ENCODE measurements at places on chromosomes 3 and 15.

- no peak for DNase-seq
Measured at GRCh38 chr3:141722648-141723047, 15.4 kb upstream of the RNF7 start.

DNA sequence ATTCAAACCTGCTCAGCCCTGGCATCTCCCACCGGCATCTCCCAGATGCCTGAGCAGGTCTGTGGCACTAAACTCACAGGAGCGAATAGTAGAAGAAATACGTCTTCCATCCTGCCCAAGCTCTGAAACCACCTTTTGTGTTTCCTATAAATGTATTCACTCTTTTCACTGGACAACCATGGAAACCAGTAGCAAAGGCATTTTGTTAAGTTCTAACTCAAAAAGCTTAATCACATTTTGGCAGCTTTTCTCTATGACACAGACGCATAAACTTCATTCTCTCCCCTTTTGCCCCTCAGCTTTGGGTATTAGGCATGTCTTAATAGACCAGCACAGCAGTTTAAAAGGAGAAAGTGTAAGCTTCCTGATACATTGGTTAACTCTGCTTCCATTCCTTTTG lies 24.5 kb upstream of the ARNT2 start:
- no peak for DNase-seq

DNA sequence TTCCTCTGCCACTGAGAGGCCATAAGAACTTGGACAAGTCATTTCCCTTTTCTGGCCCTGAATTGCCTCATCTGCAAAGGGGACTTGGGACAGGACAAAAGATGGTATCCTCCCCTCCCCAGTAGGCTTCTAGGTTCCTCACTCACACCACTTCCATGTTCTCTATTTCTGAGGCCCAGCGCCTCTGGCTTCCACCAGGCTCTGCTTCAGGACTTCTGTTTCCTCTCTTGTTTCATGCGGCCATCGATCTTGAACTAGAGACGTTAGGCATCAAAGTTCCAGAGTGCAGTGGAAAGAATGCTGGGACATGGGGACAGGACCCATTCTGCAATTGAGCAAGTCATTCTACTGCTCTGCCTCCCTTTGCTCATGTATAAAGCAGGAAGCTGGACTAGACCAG lies 1.7 kb downstream of the TM4SF4 start:
- DNase-seq, result peak; percentile 7

GRCh38 chr3:81732642-81733041 lies 28.8 kb downstream of the GBE1 start:
- no peak for DNase-seq

GRCh38 chr3:125406070-125406469 lies 30.9 kb upstream of the ZNF148 start:
- no peak for DNase-seq

DNA sequence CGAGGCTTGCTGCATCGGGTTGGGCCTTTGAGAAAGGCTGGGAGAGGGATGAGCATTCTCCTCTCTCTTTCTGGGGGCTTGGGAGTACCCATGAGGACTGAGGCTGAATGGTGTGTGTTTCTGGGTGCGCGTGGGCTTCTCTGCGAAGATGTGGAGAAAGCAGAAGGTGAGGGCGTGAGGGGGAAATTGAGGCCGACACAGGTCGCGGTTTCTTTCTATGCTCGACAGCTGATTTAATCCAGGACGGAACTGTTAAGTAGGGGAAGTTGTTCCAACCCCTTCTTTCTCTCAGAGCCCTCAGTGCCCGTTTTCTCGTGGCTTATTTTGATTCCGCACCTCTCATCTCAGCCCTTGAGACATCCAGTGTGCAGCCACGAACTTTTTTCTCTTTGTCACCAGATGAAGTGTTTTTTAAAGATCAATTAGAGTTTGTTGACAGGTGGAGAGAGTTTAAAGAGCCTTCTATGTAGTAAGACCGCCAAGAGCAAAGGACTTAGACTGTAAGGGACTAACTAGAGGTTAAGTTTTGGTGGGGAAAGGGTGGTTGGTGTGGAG lies 711 bp downstream of the STARD9 start:
- peak; percentile 35 for DNase-seq

DNA sequence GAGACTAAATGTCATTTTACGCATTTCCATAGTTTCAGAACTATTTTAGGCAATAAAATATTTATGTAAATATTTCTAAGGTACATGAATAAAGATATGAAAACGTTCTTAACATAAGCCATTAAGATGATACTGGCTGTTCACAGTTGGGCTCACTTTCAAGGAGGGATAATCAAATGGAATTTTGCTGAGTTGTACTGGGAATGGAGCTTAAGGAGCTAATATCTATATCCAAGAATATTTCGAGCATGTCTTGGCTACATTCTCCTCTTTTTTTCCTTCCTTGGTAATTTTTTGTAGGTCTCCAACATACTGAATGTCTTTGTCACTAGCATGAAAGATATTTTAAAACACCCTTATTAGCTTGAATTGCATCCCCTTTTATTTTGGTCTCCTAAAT lies 383.4 kb downstream of the RAP2B start:
- no peak for DNase-seq

DNA sequence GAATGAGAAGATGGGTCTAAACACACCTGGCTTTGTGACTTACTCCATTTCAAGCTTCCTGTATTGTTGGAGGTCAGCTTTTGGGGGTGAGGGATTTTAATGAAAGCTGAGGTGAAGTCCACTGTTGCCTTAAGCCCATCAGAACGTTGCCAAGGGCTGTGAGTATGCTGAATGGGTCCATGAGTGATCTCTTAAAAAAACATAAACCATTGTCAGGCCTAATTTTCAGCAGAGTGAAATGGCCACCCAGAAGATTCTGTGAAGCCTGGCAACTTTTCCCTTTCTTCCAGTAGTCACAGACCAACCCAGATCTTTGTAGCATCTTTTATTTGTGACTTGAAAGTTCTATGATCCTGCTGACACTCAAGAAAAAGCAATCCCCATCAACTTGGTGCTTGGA lies 87.0 kb downstream of the SMAD3 start:
- DNase-seq, result no peak

DNA sequence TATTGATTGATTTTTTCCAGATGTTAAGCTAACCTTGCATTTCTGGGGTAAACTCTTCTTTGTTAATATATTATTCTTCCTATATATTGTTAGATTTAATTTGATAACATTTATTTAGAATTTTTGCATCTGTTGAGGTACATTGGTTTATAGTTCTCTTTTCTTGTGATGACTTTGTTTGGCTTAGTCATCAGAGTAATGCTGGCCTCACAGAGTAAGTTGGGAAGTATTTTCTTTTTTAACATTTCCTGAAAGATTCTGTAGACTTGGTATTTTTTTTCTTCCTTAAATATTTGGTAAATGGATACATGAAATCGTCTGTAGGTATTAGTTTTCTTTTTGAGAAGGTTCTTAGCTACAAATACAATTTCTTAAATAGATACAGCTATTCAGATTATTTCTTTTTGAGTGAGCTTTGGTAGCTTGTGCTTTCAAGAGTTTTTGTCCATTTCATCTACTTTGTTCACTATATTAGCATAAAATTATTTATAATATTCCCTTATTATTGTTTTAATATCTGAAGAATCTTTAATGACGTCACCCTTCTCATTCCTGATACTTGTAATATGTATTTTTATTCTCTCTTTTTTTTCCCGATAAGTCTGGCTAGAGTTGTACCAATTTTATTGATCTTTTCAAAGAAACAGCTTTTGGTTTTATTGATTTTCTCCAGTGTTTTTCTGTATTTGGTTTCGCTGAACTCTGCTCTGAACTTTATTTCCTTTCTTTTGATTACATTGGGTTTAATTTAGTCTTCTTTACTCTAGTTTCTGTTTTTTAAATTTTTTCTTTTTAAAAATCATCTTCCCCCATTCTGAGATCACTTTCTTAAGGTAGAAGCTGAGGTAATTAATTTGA lies 6.5 kb upstream of the HPS3 start:
- no peak for DNase-seq

- no peak for DNase-seq
Measured at GRCh38 chr3:18085429-18085828, 339.7 kb downstream of the SATB1 start.
